Panc1 (cell line): ENCODE measurements at places on chromosomes 16 and 17. TPM values are rescaled to one million over a fixed set of nuclear protein-coding genes. Genes with fewer than 3 reads are reported as not detected.

Gene SLC12A4
- total RNA-seq: 31.8 TPM

Gene SLC6A2
- total RNA-seq: 0.10 TPM

Gene PIK3R5
- total RNA-seq: 0.15 TPM

DNA sequence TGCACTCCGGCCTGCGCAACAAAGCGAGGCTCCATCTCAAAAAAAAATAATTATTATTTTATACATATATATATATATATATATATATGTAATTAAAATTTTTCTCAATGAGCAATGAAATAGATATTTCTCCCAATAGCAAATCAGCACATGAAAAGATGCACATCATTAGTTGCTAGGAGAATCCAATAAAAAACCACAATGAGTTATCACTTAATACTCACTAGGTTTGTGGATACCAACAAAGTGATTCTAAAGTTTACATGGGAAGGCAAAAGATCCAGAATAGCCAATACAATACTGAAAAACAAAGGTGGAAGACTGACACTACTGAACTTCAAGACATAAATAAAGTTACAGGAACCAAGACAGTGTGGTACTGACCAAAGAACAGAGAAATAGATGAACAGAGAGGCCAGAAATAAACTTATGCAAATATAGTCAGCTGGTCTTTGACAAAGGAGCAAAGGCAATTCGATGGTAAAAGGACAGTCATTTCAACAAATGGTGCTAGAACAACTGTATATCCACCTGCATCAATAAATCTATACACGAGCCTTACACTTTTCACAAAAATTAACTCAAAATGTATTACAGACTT lies 13.6 kb downstream of the SMG6 start:
- no peak for DNase-seq

GRCh38 chr16:74623214-74623838 lies 16.4 kb upstream of the GLG1 start:
- DNase-seq: no peak

GRCh38 chr16:82972331-82972919 lies 345.7 kb downstream of the CDH13 start:
- no peak for DNase-seq

Gene C1QL1
- 9.5 TPM for total RNA-seq

Gene TBC1D3B
- total RNA-seq: 7.4 TPM

GRCh38 chr16:73997971-73998370 lies 298.6 kb upstream of the PSMD7 start:
- no peak for DNase-seq

DNA sequence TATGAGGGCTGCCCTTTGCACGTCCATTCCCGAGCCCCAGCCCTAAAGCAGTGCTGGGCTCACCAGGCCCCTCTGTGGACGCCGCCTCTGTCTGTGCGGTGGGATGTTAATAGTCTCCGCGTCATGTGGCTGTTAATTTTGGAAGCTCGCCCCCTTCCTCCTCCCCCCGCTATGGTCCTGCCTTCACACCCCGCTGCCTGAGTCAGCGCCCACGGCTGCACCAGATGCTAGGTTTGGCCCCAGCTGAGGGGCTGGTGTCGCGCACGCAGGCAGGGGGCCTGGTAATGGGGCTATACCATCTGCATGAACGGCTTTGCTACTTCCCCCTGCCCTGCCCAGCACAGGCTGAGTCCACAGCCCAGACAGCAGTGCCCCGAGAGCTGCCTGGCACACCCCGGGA lies 4.1 kb upstream of the SSTR5 start:
- DNase-seq: no peak

Gene GRB7
- total RNA-seq: 2.8 TPM

DNA sequence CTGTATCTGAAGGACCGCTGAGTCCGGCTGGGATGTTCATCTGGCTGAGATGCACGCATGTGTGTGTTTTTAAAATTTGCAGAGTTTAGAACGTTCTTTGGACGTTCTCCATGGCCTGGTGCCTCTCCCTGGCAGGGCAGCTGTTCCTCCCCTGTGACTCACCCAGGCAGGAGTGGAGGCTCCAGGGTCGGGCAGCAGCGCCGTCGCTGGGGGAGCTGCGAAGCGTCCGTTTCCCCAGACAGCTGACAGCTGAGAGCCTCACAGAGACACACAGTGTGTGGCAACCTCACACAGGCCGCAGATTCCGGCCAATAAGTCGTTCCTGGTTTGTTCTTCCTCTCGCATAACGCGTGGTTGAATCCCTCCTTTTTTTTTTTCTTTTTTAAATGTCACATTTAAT lies 80.6 kb downstream of the OR1D5 start:
- no peak for DNase-seq

Gene TBC1D26
- total RNA-seq: 0.05 TPM

Gene CRHR1
- total RNA-seq: 0.15 TPM

DNA sequence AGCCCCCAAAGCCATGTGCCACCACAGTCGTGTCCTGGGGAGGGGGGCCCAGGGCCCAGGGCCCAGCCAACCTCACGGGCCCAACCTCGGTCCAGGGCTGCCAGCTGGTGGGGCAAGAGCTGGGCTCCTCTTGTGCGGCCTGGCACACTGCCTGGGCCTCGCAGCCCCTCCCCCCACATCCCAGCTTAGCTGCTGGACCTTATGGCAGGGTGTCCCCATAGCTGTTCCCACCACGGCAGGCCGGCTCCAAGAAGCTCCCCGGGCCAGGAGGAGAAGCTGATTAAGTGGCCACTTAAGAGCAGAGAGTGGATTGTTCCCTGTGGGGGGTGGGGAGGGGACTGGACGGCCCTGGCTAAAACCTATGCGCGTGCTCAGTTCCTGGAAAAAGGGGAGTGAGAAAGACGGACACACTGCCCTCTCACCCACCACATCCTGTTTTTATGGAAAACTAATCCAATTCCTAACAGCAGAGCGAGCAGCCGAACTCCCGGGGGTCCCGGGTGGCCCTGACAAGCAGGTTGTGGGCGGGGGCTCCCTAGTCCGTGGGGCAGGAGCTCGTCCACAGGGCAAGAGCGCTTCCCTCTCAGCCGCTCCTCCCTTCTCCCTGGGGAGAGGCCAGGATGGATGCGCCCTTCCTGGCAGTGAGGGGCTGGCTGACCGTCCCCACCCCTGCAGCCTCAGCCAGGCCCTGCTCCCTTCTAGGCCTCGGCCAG lies 16.8 kb downstream of the PIEZO1 start:
- DNase-seq: no peak

DNA sequence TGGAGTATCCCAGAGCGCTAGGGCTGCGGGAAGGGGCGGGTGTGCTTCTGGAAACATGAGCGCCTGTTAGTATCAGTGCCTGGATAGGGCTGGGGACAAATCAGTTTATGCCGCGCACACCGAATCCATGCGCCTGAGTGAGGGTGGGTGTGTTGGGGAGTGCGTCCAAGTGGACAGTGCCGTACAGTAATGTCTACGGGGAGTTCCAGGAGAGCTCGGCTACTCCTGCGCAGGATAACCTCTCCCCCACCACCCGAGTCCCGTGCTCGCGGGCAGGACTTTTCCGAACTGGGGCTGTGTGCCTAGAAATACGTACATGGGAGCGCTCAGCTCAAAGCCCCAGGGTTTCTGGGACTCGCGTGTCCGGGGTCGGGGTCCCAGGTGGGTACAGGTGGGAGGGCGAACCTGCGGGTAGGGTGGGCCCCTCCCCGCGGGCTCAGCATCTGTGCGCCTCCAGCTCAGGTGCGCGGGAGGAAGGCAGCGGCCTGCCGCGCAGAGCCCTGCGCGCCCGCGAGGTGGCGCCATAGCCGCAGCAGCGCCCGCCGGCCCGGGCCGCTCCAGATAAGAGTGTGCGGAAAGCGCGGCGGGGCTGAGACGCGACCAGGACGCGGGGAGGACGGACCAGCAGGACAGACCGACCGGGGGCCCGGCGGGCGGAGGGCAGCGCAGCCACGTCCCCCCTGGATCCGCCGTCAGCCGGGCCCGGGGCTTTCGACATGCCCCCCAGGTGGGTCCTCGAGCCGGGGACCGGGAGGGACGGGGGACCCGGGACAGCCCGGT lies at the start of gene HIC1:
Gene HIC1, plus strand, starts transcription at position 592 of the 780 bp plus-strand sequence. CDS start 1,588 bp downstream, outside the sequence.
- no peak for DNase-seq

DNA sequence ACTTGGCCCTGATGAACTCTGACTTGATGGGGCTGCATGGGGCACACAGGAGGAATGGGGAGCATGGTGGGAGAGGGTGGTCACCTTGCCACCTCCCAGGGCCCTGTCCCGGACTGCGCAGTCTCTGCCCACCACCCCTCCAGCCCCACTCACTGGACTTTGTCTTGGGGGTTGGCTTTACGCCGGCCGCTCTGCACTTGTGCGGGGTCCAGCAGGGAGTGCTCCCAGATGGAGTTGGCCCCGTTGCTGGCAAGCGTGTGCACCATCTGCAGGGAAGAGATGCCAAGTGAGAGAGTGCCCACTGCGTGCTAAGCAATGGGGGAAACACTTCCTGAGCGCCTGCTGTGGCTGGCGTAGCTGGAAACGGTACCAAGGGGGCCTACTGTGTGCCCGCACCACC lies 6.7 kb downstream of the GIT1 start:
- DNase-seq: no peak

DNA sequence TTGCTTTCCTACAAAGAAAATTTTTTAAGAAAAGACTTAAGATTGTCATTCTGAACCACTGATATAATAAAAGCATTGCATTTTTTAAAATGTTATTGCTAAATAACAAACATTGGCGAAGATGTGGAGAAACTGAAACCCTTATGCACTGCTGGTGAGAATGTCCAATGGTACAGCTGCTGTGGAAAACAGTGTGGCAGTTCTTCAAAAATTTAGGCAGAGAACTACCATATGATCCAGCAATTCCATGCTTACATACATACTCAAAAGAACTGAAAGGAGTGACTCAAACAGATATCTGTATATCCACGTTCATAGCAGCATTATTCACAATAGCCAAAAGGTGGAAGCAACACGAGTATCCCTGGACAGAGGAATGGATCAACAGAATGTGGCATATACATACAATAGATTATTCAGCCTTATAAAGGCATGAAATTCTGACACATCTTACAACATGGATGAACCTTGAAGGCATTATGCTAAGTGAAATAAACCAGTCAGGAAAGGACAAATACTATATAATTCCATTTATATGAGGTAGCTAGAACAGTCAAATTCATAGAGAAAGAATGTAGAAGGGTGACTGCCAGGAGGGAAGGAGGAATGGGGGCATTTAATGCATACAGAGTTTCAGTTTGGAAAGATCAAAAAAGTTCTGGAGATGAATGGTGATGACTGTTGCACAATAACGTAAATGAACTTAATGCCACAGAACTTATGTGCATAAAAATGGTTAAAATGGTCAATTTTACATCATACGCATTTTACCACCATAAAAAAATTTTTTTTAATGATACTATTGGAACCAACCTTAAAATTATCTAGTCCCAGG lies 92.1 kb downstream of the CACNG1 start:
- DNase-seq: no peak

DNA sequence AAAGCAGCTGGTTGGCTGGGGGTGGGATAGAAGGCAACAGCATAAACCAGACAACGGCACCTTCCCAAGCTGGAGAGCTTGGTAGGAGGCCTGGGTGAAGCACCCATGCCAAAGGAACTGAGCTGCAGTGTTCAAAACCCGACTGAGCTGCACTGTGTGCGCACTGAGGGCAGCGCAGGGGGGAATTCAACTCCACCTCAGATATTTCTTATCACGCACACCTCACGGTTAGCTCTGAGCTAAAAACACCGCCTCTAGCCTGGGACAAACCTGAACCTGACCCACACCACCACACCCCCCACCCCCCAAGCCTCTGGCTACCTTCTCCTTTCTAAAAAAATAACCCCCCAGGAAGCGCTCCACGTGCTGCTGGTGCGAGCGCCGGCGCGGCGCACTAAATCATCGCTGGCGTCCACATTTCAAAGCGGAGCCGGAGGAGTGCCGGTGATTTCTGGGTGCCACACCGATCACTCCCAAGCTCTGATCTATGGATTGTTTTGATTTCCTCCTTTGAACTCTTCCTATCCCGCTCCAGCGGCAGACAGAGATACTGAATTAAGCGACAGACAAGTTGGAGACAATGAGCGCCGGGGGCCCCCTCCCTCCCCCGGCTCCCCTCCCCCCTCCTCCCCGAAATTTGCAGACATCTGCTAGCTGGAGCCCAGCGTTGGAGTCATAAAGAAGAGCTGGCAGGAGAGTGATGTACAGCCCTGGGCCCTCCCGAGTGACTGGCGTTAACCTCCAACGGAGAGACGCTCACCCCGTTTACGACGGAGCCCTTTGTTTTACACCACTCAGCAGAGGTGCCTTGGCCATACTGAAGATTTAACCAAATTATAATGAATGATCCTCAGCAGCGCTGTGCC lies 85.0 kb downstream of the NOG start:
- no peak for DNase-seq

DNA sequence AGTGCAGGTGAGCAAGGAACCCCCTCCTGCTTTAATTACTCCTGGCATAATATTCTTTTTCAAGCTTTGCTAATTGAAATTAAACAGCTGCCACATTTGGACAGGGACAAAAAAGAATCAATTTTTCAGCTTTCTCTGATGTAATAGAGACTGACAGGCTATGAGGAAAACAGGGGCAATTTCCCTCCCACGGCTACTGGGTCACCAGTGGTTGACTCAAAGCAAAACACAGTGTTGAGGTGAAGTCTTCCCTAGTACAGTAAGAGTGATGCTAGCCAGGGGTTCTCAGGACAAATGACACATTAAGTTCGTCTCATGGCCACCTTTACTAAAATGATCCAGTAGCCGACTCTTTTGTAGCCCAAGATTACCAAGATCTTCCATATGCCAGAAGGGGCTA lies 38.6 kb upstream of the PMFBP1 start:
- DNase-seq: no peak

- DNase-seq: no peak
These were observed 558 bp downstream of the HSD3B7 start for GRCh38 chr16:30985401-30986128.

GRCh38 chr16:8798174-8798527 lies 512 bp downstream of the PMM2 start:
- no peak for DNase-seq

DNA sequence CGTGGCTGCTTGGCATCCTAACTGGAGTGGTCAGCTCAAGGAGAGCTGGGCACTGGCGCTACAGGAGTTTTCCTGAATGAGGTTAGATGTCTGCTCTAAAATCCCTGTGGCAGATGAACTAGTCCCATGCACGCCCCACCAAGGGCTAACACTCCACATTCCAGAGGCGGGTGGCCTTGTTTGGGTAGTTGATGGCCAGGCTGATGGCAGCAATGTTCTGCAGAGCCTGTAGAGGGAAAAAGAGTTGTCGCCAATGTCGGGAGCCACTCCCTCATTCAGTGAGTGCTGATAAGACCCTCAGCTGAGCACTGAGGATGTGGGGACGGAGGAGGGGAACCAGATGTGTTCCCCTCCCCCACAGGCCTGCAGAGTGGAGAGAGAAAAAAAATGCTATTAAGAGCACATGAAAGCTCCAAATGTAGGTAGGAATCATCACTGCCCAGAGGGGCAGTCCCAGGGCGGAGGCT lies 42.5 kb upstream of the ATP2A3 start:
- no peak for DNase-seq

- DNase-seq: no peak
These were observed 747.1 kb downstream of the KCNJ2 start for GRCh38 chr17:70916469-70916868.

Gene CLEC10A
- total RNA-seq: not detected

GRCh38 chr17:74659889-74660288 lies 36.4 kb upstream of the CD300E start:
- no peak for DNase-seq

- DNase-seq: no peak
These were observed 104.4 kb downstream of the IRX5 start for GRCh38 chr16:55035029-55035428.
